ENCODE measurements at places on chromosomes 7 and 10.

DNA sequence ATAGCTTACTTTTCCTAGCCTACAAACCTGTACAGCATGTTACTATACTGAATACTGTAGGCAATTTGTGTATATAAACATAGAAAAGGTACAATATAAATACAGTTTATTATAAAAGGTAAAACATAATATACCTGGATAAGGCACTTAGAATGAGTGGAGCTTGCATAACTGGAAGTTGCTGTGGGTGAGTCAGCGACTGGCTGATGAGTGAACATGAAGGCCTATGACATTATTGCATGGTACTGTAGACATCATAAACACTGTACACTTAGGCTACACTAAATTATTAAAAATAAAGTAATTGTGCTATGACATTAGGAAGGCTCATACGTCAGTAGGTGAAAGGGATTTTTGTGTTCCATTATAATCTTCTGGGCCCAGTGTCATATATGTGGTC lies 228.8 kb downstream of the HDAC9 start:
- peaks cover 3% of the 10 kb centered on the region for H3K36me3 ChIP-seq
- no peaks in the 10 kb centered on the region for H3K4me1 ChIP-seq
- DNase-seq = no peak
- no peak overlapping the region for H3K27ac ChIP-seq
- H3K4me3 ChIP-seq = no peak overlapping the region

DNA sequence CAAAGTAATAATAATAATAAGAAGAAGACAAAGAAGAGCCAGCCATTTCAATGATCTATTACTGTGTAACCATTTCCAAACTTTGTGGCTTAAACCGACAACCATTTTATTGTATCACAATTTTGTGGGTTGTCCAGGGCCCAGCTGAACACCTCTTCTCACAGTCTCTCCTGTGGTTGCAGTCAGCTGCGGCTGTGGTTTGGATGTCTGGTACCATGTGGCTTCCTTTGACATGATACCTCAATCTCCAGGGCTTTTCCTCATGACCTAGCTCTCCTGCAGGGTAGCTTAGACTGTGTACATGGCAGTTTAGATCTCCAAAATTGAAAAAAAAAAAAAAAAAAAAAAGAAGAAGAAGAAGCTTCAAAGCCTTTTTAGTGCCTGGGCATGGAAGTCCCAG lies 72.6 kb upstream of the NFKB2 start:
- H3K36me3 ChIP-seq = peaks cover 14% of the 10 kb centered on the region
- H3K4me3 ChIP-seq = peak overlapping the region; percentile 30
- H3K4me1 ChIP-seq = peaks cover 17% of the 10 kb centered on the region
- H3K27ac ChIP-seq = no peak overlapping the region

- no peak overlapping the region for H3K27ac ChIP-seq
- H3K27me3 ChIP-seq = no peaks in the 10 kb centered on the region
Observed at GRCh38 chr10:99742701-99743100, 10.7 kb downstream of the CUTC start.

- H3K36me3 ChIP-seq = no peaks in the 10 kb centered on the region
- no peaks in the 10 kb centered on the region for H3K4me1 ChIP-seq
- no peak overlapping the region for H3K27ac ChIP-seq
- no peak overlapping the region for H3K4me3 ChIP-seq
- no peak for DNase-seq
Observed at GRCh38 chr7:97639036-97639435, 92.8 kb upstream of the TAC1 start.

GRCh38 chr7:8585591-8585990 lies 152.2 kb downstream of the NXPH1 start:
- DNase-seq = no peak
- no peak overlapping the region for H3K27ac ChIP-seq
- no peak overlapping the region for H3K4me3 ChIP-seq

GRCh38 chr7:50331564-50332208 lies 27.2 kb downstream of the IKZF1 start:
- DNase-seq = no peak
- H3K4me1 ChIP-seq = peaks cover 42% of the 10 kb centered on the region
- no peak overlapping the region for H3K4me3 ChIP-seq
- peaks cover 61% of the 10 kb centered on the region for H3K36me3 ChIP-seq
- H3K27ac ChIP-seq = no peak overlapping the region
- H3K27me3 ChIP-seq = no peaks in the 10 kb centered on the region

GRCh38 chr10:133249094-133249780 lies 11.6 kb downstream of the VENTX start:
- no peak for DNase-seq
- H3K4me1 ChIP-seq = peaks cover 3% of the 10 kb centered on the region
- no peak overlapping the region for H3K27ac ChIP-seq
- no peak overlapping the region for H3K4me3 ChIP-seq
- no peaks in the 10 kb centered on the region for H3K36me3 ChIP-seq

DNA sequence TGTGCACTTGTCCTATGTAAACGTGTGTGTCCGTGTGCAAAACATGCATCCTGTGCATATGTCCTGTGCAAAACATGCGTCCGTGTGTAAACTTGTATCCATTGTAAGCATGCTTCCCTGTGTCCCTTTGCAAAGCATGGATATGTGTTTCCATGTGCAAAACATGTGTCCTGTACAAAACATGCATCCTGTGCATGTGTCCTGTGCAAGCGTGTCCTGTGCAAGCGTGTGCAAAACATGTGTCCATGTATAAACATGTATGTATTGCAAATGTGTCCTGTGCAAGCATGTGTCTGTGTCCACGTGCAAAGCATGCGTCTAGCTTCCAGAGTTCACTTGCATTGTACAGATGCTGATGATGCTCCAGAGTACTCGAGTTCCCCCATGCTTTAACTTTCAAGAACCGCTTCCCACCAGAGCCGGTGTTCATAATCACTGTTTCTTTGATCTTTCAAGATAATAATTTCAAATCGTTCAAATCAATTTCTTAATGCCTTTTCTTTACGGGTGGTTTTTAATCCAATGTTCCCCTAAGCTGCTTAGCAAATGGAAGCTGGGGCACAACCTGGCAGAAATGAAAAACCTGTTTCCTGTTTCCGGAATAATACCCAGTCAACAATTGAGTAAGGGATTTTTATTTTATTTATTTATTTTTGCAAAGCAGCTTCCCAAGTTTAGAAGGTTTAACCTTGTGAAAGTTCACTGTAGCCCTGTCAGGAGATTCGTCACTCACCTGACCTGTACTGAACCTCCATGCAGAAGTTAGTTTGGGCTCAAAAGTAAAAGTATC lies 641 bp upstream of the ASB13 start:
- no peaks in the 10 kb centered on the region for H3K36me3 ChIP-seq
- no peak overlapping the region for H3K27ac ChIP-seq
- DNase-seq = no peak

GRCh38 chr7:112757337-112757736 lies 32.9 kb downstream of the TMEM168 start:
- H3K27ac ChIP-seq = no peak overlapping the region
- DNase-seq = no peak
- no peaks in the 10 kb centered on the region for H3K27me3 ChIP-seq
- H3K36me3 ChIP-seq = no peaks in the 10 kb centered on the region
- H3K4me3 ChIP-seq = no peak overlapping the region

DNA sequence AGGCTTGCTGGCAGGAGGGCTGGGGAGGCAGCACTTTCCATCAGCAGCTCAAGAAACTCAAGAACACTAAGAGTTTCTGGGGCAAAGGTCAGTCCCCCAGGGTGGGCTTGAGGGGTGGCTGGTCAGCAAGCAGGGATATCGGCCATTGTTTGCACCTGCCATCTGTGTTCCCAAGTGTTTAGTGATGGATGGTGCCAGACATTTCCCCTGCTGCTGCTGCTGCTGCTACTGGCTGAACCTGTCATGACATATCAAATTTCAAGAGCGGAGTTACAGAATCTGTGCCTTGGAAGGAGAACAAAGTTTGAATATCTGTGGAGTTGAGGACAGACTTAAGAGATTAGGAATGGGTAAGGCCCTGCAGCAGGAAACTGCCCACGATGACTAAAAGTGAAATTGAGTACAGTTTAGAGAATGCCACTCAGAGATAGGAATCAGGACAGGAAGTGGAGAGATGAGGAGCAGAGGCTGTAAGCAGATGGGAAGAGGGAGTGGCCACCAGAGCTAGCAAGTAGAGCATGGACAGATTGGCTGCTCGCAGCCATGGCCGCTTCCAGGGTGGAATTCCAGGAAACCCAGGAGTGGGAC lies 39.2 kb upstream of the PPP1R3C start:
- DNase-seq = no peak
- H3K27me3 ChIP-seq = peaks cover 27% of the 10 kb centered on the region
- no peak overlapping the region for H3K4me3 ChIP-seq
- H3K27ac ChIP-seq = no peak overlapping the region

GRCh38 chr7:87137271-87137670 lies 15.0 kb upstream of the DMTF1 start:
- H3K4me1 ChIP-seq = no peaks in the 10 kb centered on the region
- H3K36me3 ChIP-seq = no peaks in the 10 kb centered on the region
- DNase-seq = no peak
- H3K4me3 ChIP-seq = no peak overlapping the region

GRCh38 chr7:123220396-123220795 lies 20.6 kb upstream of the SLC13A1 start:
- DNase-seq = no peak
- H3K4me1 ChIP-seq = no peaks in the 10 kb centered on the region
- no peaks in the 10 kb centered on the region for H3K36me3 ChIP-seq
- no peaks in the 10 kb centered on the region for H3K27me3 ChIP-seq

DNA sequence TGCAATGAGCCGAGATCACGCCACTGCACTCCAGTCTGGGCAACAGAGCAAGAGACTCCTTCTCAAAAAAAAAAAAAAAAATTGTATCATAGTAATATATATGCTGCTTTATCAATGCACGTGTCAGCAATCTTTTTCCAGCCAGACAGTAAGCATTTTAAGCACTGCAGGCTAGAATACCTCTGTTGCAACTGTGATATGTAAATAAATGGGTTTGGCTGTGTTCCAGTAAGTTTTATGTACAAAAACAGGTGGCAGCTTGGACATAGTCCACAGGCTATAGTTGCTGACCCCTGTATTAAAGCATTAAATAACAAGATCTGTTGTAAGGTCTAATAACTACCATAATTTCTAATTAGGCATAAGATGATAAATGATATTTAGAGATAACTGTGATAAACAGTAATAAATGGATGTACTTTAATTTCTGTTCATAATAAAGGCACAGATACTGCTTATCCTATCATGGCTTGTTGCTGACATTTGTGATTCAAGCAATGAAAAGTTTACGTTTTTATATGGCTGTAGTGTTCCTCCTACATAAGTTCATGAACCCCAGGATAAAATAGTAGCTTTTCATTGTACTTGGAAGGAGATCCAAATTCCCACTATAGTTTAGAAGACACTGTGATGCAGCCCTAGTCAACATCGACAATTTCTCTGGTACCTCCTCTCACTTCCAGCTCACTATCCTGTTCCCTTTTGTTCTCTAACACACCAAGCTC lies 161.4 kb downstream of the ELMO1 start:
- H3K27ac ChIP-seq = peak overlapping the region; percentile 55
- DNase-seq = no peak
- H3K4me1 ChIP-seq = peaks cover 35% of the 10 kb centered on the region
- peaks cover 2% of the 10 kb centered on the region for H3K36me3 ChIP-seq

DNA sequence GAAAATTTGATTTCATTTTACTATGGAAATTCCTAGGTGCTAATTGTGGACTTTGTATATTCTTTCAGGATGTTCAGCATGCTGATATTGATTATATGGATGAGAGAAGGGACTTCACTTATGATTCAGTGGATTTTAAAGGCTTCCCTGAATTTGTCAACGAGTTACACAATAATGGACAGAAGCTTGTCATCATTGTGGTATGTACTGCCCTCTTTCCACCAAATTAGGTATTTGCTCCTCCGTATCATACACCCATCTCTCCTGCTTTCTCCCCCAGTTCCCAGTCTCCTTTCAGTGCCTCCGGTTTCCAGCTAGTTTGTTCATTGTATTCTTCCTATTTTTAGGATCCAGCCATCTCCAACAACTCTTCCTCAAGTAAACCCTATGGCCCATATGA lies 34.6 kb downstream of the MGAM start:
- H3K27ac ChIP-seq = no peak overlapping the region
- H3K4me3 ChIP-seq = no peak overlapping the region
- no peaks in the 10 kb centered on the region for H3K4me1 ChIP-seq
- H3K27me3 ChIP-seq = peaks cover 10% of the 10 kb centered on the region
- DNase-seq = no peak

DNA sequence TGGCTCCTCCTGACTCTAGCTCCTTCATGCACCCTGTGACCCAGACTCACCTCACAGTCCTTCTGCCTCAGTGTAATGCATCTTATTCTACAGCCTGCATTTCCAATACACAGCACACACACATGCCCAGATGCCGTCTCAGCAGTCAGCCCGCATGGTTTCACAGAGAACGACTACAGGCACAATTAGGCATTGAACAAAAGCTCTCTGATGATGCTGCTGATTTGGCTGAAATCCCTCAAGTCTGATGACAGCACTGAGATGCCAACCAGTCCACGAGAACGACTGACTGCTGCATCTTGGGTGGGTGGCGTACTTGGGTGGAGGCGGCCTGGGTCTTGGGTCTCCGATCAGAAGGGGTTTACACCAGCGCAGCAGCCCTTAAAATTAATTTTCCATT lies 200.4 kb downstream of the TAX1BP1 start:
- DNase-seq = no peak
- peaks cover 7% of the 10 kb centered on the region for H3K4me1 ChIP-seq
- H3K4me3 ChIP-seq = no peak overlapping the region
- no peaks in the 10 kb centered on the region for H3K27me3 ChIP-seq

DNA sequence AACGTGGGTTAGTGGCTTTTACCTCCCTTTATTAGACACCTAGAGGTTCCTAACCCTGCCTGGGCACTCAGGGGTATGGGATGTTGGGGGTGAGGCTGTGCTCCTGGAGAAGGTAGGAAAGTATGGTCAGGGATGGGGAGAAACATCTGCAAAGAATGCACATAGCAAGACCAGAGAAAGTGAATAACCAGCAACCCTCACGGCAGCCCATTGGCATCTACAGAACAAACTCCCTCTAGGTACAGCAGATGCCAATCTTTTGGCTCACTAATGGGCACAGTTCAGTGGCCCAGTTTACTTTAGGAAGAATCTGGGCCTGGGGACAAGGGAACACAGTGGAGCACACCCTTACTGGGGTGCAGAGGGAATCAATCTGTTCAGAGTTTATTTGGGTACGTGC lies 143.9 kb downstream of the JAZF1 start:
- H3K4me3 ChIP-seq = no peak overlapping the region
- H3K36me3 ChIP-seq = no peaks in the 10 kb centered on the region
- no peak for DNase-seq
- H3K27ac ChIP-seq = no peak overlapping the region
- H3K27me3 ChIP-seq = no peaks in the 10 kb centered on the region

DNA sequence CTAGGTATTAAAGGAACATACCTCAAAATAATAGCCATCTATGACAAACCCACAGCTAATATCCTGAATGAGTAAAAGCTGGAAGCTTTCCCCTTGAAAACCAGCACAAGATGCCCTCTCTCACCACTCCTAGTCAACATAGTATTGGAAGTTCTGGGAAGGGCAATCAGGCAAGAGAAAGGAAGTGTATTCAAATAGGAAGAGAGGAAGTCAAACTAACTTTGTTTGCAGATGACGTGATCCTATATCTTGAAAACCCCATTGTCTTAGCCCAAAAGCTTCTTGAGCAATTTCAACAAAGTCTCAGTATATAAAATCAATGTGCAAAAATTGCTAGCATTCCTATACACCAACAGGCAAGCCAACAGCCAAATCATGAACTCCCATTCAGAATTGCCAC lies 131.3 kb downstream of the FANK1 start:
- H3K4me1 ChIP-seq = no peaks in the 10 kb centered on the region
- peaks cover 12% of the 10 kb centered on the region for H3K36me3 ChIP-seq
- no peak overlapping the region for H3K27ac ChIP-seq
- no peak overlapping the region for H3K4me3 ChIP-seq
- no peaks in the 10 kb centered on the region for H3K27me3 ChIP-seq

GRCh38 chr7:45967591-45968157 lies 46.6 kb upstream of the IGFBP3 start:
- no peak for DNase-seq
- no peaks in the 10 kb centered on the region for H3K4me1 ChIP-seq
- peaks cover 3% of the 10 kb centered on the region for H3K36me3 ChIP-seq
- peaks cover 19% of the 10 kb centered on the region for H3K27me3 ChIP-seq
- no peak overlapping the region for H3K4me3 ChIP-seq
